Fibroblast of skin of abdomen (primary cell): ENCODE measurements at places on chromosomes 4 and X.
A peak's percentile ranks its signal among the peaks of the same experiment; 100 is the strongest.

DNA sequence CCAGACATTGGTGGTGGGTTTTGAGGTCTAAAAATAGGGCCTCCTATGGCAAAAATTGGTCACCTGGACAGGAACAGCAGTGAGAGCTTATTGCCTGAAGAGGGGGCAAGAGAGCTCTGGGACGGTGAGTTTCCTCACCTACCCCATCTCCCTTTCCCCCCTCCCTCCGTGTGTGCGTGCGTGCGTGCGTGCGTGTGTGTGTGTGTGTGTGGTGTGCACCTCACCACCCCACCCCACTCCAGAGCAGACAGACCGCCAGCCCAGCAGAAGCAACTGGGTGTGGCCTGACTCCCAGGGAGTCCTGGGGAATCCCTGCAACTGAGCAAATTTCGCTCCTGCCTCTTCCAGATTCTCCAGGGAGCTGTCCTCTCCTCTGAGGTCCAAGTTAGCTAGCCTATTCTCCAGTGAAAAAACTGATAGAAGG is 44.7 kb downstream of the PRPS1 start:
- DNase-seq = peak; percentile 66

- DNase-seq = no peak
Observed at GRCh38 chr4:74146581-74147129, 11.3 kb upstream of the MTHFD2L start.

DNA sequence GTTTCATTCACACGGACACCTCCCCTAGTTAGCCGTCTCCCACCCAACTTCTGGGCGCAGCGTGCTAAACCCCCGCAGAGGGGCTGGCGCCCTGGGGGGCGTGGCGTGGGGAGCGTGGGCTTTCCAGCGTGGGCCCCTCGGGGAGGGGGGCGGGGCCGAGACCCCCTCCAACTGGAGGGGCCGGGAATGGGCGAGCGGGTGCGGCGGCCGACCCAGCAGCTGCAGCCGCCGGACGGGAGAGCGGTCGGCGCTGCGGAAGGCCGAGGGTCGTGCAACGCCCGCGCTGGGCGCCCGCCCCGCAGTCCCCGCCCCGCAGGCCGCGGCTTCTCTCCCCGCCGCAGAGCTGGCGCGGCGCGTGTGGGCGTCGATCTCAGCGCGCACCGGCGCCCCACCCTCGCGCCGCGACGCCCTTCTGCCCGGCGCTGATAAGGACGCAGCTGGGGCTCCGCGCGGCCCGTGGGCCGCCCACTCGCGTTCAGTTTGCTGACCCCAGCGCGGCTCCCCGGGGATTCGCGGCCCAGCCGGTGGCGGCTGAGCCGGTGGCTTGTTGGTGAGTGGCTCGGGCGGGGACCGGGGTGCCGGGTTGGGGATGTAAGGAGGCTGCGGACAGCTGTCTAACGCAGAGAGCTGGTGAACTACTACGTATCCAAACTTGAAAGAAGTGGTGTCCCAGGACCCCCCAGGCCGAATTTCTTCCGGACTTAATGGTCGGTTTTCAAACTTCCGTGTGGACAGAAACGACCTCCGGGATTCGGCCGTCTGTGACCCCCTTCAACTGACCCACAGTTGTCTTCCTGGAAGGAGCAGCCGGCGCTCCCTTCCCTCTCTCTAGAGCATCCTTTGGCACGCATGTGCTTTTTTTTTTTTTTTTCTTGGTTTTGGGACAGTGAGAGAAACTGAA is 1.5 kb downstream of the FHDC1 start:
- DNase-seq = no peak

GRCh38 chr4:181108237-181108636 is 1135.0 kb upstream of the TENM3 start:
- no peak for DNase-seq

GRCh38 chr4:25823632-25824031 is 39.2 kb downstream of the SEL1L3 start:
- DNase-seq = no peak

DNA sequence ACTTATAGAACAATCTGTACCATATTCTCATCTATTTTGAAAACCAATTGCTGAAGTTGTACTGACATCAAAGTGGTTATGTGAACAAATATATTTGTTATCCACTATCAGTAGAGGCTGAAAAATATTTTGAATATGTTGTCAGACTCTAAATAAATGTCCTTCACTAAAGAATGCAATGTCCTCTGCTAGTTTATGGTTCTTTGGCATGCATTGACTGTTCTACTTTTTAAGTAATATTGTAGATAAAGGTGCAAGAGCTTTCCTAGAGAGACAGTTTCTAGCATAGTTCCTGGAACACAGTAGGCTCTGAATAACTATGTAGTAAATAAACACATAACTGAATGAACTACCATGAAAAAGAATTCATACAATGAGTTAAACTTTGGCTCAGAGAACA is 18.2 kb upstream of the COX7B2 start:
- no peak for DNase-seq

GRCh38 chr4:138010639-138011038 is 231.5 kb downstream of the SLC7A11 start:
- DNase-seq = no peak

- no peak for DNase-seq
Observed at GRCh38 chr4:28443371-28443770, 1582.7 kb downstream of the STIM2 start.

DNA sequence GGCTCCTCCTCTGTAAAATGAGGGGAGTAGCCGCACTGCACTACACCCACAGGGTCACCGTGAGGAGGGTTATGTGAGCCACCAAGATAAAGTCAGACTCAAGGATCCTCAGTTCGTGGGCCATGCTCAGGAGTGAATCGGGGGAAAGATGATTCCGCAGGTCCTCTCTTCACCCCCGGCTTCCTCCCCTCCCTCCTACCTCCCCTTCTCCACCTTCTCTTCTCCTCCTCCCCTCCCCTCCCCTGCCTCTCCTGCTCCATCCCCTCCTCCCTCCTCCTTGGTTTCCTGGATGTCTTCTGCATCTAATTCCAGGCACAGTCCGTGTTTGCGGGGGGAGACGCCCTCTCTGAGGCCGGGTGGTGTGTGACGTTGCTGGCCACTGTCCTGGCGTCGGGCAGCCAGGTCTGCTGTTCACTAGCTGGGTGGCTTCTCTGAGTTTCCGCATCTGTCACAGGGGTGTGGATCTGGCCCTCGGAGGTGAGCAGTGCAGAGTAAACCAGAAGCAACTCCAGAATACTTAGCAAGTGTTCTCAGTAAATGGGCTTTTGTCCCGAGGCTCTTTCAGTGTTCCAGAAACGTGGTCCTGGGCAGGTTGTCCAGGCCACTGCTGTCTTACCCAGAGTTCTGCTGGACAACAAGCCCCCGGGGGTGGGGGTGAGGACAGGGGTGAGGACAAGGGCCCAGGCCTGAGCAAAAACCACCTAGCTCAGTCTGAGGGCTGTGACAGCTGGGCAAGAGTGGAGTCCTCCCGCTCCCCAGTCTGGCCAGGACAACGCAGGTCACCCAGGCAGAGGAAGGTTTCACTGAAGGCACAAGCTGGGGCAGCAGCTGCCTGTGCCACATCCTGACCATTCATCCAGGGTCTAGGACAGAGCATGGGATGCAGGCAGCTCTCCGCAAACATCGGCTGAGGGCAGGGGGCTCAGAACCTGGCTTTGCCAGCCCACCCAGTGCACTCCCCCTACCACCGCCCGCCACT is 92.4 kb downstream of the PPP2R2C start:
- no peak for DNase-seq

DNA sequence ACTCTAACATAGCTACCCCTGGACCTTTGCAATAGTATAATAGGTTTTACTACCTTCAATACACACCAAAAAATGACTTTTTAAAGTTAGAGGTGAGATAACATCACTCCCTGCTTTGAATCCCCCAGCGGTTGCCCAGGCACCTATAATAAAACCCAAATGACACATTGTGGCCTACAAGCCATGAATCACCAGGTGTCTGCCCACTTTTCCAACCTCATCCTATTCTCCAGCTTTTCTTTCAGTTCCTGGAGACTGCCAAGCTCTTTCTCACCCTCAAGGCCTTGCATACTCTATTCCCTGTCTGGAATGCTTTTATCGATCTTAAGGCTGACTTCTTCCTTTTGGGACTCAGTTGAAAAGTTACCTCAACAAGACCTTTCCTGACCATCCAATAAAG is 16.4 kb upstream of the PRSS48 start:
- DNase-seq = peak; percentile 8

- no peak for DNase-seq
Observed at GRCh38 chr4:38056011-38056685, 96.0 kb downstream of the PTTG2 start.

DNA sequence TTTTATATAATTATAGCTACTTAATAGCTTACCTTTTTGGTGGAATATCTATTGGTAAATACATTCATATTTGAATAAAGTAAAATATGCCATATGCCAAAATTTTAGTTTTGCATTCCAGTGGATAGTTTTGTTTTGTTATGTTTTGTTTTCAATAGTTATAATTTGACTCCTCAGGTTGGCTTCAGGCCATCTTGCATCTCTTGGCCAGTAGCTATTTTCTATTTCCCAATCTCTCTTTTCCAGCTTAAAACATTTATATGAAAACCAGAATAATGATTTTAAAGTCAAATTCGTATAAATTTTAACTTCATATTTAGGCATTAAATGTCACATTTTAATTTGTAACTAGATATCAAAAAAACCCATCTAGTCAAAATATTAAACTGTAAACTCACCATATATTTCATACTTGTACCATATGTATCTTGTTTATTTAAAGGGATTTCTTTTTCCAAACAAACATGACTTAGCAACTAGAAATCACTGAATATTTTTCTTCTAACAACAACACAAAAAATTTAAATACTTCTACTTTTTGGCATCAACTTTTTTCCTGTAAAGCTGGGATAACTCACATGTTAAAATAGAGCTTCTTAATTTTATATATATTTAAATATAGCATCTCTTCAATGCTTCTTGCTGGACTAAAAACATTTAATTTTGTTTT is 1209.6 kb downstream of the PCDH7 start:
- DNase-seq = no peak

DNA sequence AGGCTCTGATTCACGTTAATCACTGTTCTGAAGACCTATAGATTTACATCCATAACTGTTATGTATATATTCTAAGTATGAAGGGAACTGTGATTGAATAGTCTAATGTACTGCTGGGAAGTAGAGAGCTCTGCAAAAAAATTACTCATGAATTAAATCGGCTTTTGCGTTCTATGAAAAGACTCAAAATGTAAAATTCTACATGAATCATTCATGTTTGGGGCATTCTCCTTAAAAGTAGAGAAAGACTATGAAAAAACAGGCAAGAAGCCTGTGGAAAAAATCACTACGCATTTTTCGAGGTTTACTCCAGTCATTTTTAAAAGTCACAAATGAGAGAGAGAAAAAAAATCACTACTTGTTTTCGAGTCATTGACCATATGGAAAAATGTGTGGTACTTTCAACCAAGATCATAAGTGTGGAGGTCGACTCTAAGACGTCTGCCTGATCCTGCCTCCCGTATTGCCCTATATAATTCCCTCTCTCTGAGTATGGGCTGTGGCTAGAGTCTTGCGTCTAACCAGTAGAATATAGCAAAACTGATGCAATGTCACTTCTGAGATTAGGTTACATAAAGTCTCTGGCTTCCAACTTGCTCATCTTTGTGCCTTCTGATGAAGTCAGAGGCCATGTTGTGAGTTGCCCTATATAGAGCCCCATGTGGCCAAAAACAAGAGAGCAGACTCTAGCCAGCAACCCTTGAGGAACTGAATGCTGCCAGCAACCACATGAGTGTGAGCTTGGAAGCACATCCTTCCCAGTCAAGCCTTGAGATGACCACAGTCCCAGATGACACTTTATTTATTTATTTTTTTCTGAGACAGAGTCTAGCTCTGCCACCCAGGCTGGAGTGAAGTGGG is 32.1 kb upstream of the VEGFD start:
- DNase-seq = peak; percentile 14

DNA sequence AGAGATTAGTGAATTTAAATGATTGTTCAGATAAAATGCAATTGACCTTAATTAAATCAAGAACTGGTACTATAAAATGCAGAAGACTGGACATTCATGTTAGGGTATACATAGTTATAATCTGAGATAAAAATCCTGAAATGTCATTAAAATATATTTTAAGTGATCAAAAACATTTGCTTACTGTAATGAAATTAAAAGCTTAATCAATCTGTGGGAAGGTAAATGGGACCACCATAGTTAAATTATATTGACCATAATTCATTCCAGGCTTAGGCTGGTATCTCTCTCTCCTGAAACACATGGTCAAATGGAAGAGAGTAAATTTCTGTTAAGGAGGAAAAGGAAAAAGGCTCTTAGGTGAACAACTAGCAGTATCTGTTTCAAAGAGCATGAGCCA is 474.4 kb downstream of the C4orf33 start:
- DNase-seq = no peak

DNA sequence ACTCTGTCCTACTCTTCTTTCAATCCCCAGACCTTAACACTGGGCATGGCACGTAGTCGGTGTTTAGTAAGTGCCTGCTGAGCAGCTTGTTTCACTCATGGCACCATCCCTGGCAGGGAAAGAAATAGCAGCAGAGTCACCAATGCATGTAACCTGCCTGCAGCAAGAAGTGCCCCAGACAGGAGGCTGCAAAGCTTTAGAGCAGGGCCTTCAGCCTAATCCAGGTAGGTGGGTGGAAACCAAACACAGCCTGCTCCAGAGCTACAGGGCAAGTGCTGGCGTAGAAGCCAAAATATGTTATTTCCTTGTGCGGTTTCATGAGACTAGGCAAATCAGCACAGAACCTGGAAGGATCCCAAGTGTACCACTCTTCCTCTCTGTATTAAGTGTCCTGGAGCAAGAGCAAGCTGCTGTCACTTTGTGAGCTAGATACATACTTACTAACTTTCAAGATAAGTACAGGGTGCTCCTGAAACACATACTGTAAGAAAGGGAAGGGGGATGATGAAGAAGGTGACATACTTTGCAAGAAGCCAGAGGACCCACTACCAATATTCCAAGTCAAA is 5.5 kb downstream of the PROM1 start:
- DNase-seq = no peak

- no peak for DNase-seq
Observed at GRCh38 chrX:15864629-15865028, 10.0 kb upstream of the AP1S2 start.

DNA sequence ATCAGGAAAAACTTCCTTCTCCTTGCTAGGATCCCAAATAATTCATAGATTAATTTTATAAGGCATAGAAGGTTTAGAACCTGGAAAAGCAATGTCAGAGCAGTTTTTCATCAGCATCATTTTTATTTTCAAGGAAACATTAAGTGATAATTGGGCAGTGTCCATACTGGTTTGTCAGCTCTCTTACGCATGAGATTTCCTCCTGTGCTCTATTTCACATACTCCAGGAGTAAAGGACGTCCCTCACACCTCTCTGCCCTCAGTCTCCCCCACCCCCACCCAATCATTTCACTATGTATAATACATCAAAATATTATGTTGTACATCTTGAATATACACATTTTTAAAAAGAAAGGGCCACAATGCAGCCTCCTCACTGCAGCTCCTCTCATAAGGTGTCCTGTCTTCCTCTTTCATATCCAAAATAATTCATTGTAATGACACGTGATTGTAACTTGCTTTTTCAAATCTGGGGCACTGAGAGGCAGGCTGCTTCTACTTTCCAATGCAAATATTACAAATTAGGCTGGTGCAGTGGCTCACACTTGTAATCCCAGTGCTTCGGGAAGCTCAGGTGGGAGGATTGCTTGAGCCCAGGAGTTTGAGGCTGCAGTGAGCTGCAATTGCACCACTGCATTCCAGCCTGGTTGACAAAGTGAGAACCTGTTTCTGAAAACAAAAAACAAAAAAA is 34.4 kb downstream of the ARHGEF38 start:
- DNase-seq = no peak
